ENCODE measurements at places on chromosomes 7 and 10.
A peak's percentile ranks its signal among the peaks of the same experiment; 100 is the strongest.

DNA sequence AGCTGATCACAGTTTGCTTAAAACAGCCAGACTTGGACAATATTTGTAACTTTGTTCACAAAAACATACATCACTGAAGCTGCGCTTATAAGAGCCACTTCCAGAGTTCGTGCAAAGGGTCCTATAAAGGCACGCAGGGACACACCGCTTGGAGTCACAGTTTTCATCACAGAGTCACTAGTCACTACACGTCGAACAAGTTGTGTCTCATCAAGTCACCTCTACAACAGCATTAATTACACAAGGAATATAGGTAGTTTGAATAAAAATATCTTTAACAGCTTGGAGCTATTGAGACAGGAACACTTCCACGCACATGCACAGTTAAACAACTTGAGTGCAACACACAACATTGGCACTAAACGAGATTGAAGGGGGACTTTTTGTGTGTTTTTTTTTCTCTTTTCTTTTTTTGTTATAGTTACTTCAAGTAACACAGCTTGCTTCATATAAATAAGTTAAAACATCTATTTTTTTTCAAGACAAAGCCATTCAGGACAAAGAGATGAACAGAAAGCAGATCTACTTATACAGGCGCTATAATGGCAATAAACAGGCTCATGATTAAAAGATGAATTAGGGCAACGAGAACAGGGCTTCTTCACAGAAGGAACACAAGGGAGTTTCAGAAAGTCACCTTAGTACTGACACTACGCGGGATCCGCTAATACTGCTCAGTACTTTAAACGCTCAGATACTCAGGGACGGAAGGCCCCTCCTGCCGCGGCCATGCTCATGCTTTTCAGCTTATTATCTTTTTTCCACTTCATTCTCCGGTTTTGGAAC, 2.2 kb downstream of the HOXA5 start:
- DNase-seq = no peak

- DNase-seq = no peak
These were observed 1456.7 kb downstream of the REEP3 start for GRCh38 chr10:64977915-64978314.

DNA sequence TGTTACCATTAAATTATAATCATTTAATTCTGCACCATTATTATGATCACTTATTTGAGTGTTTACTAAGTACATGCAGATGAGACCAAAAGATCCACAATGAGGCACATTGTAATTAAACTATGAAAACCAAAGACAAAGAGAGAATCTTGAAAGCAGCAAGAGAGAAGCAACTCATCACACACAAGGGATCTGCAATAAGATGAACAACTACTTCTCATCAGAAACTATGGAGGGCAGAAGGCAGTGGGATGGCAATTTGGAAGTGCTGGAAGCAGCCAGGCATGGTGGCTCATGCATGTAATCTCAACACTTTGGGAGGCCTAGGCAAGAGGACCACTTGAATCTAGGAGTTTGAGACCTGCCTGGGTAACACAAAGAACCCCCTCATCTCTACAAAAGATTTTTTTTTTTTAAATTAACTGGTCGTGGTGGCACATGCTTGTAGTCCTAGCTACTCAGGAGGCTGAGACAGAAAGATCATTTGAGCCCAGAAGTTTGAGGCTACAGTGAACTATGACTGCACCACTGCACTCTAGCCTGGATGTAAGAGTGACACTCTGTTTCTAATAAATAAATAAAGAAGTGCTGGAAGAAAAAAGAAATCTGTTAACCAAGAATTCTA, 47.7 kb downstream of the CDK6 start:
- no peak for DNase-seq

DNA sequence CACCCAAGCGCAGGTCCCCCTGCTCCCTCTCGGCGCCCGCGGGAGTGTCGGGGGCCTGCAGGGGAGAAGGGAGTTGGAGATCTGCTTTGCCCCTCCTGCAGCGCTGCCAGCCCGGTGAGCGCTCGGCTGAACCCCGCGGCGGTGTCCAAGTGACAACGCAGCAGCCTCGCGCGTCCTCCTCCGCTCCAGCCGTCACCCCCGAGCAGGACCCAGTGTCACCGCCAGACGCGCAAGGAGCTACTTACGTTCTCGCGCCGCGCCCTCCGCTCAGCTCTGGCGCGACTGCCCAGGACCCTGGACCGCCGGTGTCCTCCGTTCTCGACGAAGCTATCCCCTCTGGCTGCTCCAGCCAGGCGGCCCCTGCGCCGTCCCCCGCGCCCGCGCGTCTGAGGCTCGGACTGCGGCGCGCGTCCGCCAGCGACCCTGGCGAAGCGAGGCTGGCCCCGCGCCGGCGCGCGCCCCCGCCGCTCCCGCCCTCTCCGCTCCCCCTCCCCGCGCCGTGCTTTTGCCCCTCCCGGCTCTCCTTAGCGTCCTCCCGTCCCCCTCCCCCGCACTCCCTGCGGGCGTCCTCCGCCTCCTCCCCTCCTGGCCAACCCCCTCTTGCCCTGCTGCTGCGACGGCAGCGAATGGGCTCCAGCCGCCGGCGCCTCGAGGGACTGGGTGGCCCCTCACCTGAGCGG, at the start of gene NRCAM:
NRCAM (minus strand) TSS at position 439 of the 680 bp plus-strand sequence. CDS start 216,372 bp downstream, outside the sequence.
- peak; percentile 52 for DNase-seq

DNA sequence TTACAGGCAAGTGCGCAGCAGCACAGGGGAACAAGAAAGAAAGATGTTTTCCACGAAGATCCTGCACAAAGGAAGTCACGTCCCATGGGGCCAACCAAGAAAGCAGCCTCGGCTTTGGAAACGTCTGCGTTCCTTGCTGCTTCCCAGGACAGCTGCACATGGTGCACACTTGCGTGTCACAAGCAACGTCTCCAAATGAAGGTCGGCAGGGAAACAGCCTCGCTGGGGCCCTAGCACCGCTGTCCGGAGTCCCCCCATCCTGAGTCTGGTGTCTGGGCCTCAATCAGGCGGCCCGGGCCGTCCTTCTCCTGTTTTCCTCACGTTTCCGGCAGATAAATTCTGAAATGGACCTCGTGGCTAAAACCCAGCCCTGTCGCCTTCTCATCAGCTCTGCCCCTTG, 206.2 kb downstream of the DIP2C start:
- DNase-seq = no peak

GRCh38 chr10:93773120-93773519, 15.4 kb downstream of the LGI1 start:
- no peak for DNase-seq

DNA sequence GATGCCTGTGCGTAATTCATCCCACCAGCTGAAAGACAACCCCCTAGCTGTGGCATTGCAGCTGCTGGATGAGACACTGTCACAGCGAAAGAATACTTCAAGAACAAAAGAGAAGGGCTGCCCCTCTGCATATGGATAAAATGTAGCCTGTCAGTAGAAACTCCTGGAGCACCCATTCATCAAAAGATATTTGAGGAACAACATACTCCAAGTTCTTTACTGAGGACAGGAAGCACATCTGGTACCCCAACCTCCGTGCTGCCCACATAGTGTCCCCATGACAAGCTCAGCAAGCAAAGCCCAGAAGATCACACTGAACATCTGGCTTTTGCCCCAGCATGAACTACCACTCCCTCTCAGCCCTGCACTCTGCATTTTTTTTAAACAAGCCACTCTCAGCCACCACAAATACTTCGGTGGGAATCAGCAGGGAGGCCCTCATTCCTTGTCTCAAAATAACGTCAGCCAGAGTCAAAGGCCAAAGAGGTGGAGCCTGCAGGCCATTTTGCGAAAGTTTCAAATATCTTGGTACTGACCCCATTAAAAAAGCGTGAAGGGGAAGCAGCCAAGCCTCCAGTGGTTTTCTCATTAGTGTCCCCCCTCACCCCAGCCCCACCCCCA, 1.7 kb downstream of the CREB3L2 start:
- DNase-seq = no peak

GRCh38 chr7:138166681-138167080, 90.4 kb downstream of the AKR1D1 start:
- DNase-seq = no peak

- no peak for DNase-seq
These were observed 259.6 kb upstream of the SEMA3E start for GRCh38 chr7:83908526-83908925.

- DNase-seq = peak; percentile 21
These were observed 558 bp downstream of the TCTN3 start for GRCh38 chr10:95693071-95693667.

GRCh38 chr7:151095828-151096475, 9.7 kb downstream of the AGAP3 start:
- no peak for DNase-seq

GRCh38 chr7:157832006-157832405, 495.2 kb downstream of the DNAJB6 start:
- DNase-seq = no peak

- peak; percentile 2 for DNase-seq
These were observed 2.1 kb downstream of the FKBP6 start for GRCh38 chr7:73329861-73330581.

GRCh38 chr10:101266381-101267289, 37.4 kb upstream of the LBX1 start:
- no peak for DNase-seq

- DNase-seq = no peak
These were observed 3.1 kb downstream of the DAGLB start for GRCh38 chr7:6444516-6445269.

DNA sequence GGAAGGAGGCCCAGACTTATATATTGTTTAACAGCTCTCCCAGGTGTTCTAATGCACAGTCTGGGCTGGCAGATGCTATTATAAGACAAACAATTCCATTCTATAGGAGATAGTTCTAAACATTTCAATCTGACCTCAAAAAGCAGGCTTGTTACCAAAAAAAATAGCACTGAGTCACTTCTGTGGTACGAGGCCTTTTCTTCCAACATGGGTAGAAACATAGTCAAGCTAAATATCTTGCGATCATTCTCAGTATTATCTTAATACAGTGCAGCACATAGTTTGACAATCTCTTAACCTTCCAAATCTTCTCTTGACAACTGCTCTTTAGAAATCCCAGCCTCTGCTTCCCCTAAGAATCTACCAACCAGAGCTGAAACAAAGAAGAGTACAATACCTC, 46.6 kb upstream of the MKX start:
- no peak for DNase-seq

DNA sequence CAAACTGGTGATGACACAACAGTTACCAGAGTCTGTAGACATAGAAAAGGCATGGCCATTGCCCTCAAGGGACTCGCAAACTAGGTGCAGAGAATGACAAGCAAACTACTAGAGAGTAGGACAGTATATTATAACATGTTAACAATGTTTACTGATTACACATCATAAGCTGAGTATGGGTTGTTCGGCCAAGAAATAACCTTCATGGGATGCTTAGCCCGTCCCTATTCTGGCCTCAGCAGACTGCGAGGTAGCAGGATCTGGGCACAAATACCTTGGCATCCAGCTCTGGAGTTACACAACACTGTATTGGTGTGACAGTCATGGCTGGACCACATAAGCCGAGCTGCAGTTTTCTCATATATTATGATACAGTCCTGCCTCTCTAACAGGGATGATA, 51.4 kb downstream of the ABCB4 start:
- DNase-seq = no peak

- DNase-seq = no peak
These were observed 61.7 kb downstream of the SEMA3D start for GRCh38 chr7:85125176-85125575.

GRCh38 chr7:33645104-33645503, 260.2 kb upstream of the BMPER start:
- DNase-seq = no peak

- DNase-seq = peak; percentile 59
These were observed 3.6 kb upstream of the ARID5B start for GRCh38 chr10:61897671-61898434.

- DNase-seq = no peak
These were observed 106.7 kb downstream of the ITGB1 start for GRCh38 chr10:32851301-32851700.

- no peak for DNase-seq
These were observed 49.6 kb downstream of the RBM17 start for GRCh38 chr10:6138456-6138855.

GRCh38 chr7:92621561-92622023, 31.4 kb upstream of the FAM133B start:
- no peak for DNase-seq

GRCh38 chr7:140702774-140703173, 6.3 kb downstream of the NDUFB2 start:
- DNase-seq = no peak

DNA sequence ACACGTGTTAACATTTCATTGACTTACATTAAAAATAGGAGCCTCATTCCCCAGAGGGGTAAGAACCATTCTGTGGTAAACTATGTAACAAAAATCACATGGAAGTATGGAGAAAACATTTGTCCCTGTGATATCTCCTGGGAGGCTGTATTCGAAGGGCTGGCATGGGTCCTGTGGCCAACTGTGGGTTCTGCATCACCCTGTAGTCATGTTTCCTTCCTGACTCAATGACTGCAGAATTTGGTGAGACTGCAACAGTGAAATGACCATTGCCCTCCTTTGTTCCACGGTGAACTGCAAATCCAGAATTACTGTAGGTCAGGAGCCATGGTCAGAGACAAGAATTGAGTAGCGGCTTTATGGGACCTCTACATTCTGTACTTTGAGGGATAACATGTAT, 3.6 kb upstream of the ZEB1 start:
- no peak for DNase-seq

GRCh38 chr7:102897856-102898531, 14.8 kb upstream of the LRRC17 start:
- no peak for DNase-seq

GRCh38 chr10:23171232-23171876, 20.8 kb upstream of the PTF1A start:
- DNase-seq = no peak

DNA sequence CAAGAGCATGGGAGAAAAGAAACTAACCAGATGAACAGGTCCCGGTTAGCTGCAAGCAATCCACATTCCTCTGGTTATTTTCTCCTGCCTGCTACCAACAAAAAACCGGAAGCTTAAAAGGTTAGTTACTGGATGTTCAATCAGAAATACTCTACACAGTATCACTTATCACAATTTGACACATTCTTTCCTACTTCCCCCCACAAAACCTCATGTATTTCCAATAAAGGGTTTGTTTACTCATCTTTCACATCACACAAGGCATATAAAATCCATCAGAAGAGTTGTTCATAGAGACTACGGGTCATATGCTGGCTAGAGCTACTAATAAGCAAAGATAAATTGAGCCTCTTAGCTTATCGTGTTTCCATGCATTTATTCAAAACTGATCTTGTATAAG, 4.8 kb downstream of the SLC25A28 start:
- DNase-seq = no peak

GRCh38 chr7:19713676-19714075, 4.8 kb upstream of the POLR1F start:
- peak; percentile 5 for DNase-seq
